ENCODE measurements at places on chromosomes 13 and 19.

GRCh38 chr19:42091742-42092141 lies 15.8 kb downstream of the ZNF574 start:
- DNase-seq = peak; percentile 36

GRCh38 chr13:105184201-105184600 lies 1351.3 kb downstream of the EFNB2 start:
- DNase-seq = no peak

GRCh38 chr19:11100049-11100448 lies 10.8 kb downstream of the LDLR start:
- DNase-seq = no peak

- no peak for DNase-seq
Observed at GRCh38 chr13:34591900-34592529, 350.1 kb upstream of the NBEA start.

GRCh38 chr19:23817519-23817918 lies 58.8 kb upstream of the ZNF681 start:
- DNase-seq = peak; percentile 69

GRCh38 chr19:33024398-33024797 lies 40.3 kb downstream of the RHPN2 start:
- no peak for DNase-seq

GRCh38 chr19:35249146-35249847 lies 495 bp downstream of the LSR start:
- no peak for DNase-seq

GRCh38 chr13:94061301-94061700 lies 418.2 kb downstream of the DCT start:
- peak; percentile 48 for DNase-seq

GRCh38 chr13:110450941-110451730 lies 110.4 kb downstream of the RAB20 start:
- no peak for DNase-seq

- peak; percentile 40 for DNase-seq
Observed at GRCh38 chr13:101447852-101448251, 4.6 kb upstream of the ITGBL1 start.

Data from iris pigment epithelial cell (primary cell).